Non-pigmented ciliary epithelial cell (primary cell): ENCODE measurements at places on chromosomes 5 and 9.

- DNase-seq: no peak
These were observed 3.6 kb upstream of the IL3 start for GRCh38 chr5:132056610-132057497.

GRCh38 chr5:132334812-132335211, 34.7 kb upstream of the SLC22A5 start:
- no peak for DNase-seq

GRCh38 chr9:120775859-120776258, 17.4 kb downstream of the FBXW2 start:
- no peak for DNase-seq

DNA sequence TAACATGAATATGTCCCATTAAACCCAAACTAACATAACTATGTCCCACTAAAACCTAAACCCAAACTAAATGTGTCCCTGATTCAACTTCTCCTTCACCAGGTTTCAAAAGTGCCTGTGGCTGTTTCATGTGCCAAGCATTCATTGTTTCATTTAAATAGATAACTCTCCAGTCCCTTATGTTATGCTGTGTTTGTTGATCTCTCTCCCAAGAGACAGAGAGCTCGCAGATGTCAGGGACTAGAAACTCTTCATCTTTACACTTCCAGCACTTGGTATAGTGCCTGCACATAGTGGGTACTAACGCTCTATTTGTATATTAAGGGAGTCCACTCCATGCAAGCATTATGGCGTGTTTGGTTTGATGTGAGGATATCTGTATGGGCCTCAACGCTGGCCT, 118.0 kb downstream of the GPBP1 start:
- no peak for DNase-seq

DNA sequence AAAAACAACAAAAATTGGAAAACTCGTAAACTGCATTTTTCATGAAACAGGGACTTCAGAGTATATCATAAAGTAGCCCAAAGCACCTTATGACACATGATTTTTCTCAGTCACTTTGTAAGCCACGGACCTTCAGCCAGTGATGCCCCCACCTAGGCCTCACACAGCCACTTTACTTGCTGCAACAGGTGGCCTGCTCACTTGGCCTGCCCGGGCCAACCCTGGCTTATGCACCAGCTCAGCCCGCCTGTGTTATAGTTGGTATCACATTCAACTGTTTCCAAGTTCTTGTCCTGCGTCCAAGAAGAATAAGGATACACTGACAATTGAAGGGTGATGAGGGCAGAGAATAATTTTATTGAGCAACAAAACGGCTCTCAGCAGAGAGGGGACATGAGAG, 219.2 kb downstream of the FER start:
- DNase-seq: no peak

GRCh38 chr9:123336959-123337358, 19.0 kb upstream of the CRB2 start:
- no peak for DNase-seq

DNA sequence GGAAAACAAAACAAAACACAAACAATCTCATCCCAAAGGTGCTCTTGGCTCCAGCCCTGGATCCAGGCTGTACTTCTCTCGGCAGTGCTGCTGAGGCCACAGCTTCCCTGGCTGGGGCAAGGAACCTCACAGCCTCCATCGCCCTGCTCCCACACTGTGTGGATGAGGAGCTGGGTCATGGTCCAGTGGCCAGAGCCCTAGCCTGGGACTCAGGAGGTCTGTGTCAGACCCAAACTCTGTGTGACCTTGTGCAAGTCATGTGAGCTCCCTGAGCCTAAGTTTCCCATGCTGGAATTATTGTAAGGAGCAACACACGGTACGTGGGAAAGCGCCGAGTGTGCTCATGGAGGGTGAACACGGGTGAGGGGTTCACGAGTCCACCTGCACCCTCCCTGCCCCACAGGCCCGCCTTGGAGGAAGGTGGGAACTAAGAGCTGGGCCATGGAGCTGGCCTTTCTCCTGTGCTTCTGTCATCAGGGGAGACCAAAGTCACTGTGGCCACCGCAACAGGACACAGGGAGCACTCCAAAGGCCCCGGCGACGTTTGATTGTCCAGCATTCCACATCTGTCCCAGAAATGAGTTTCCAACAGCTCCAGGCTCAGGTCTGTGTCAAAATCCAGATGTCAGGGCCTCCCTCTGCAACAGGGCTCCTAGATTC, 26.2 kb upstream of the SMU1 start:
- DNase-seq: no peak

DNA sequence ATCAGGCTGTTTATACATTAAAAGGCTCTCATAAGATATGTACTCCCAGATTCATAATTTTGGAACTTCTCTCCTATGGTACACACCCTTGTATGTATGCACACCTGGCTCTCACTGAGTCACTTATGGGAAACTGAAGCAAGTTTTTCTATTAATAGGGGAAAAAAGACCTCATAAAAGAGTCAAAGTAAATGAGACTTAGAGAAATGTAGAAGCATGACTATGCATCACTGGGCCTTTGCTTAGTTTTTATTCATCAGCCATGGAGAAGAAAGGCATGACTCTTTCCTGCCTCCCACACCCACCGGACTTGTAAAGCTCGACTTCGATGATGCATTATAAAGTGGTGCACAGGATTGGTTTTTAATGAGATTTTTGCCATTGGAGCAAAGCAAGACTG, 28.2 kb downstream of the MTAP start:
- no peak for DNase-seq

DNA sequence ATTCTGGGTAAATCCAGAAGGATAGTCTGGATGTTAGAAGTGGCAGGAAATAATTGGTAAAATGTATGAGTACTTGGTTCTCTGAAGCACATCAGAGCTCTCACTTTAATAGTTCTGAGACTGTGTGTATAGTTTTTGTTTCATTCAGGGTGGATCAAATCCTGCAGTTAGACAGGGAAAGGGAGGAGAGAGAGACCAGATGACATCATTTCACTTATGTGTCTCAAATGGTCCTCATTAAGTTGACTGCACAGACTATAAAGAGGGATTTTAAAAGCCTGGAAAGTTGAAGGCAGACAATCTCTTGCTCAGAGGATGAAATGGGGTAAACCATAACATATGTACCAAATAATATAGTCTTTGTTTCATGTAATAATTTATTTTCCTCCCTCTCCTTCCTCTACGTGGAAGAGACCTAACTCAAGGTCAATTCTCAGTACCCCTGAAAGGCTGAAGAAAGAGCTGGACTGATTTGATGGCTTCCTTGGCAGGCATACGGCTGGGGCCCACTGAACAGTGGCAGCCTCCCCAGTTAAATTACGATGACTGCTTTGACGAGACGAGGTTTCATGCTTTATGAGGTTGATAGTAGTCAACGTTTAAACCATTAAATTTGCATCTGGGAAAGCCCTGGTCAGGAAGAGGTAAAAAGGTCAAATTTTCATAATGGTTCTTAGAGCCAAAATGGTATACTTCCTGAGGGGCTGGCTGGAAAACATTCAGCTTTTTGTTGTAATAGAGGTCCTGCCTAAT, 395.1 kb upstream of the RPS23 start:
- DNase-seq: no peak

DNA sequence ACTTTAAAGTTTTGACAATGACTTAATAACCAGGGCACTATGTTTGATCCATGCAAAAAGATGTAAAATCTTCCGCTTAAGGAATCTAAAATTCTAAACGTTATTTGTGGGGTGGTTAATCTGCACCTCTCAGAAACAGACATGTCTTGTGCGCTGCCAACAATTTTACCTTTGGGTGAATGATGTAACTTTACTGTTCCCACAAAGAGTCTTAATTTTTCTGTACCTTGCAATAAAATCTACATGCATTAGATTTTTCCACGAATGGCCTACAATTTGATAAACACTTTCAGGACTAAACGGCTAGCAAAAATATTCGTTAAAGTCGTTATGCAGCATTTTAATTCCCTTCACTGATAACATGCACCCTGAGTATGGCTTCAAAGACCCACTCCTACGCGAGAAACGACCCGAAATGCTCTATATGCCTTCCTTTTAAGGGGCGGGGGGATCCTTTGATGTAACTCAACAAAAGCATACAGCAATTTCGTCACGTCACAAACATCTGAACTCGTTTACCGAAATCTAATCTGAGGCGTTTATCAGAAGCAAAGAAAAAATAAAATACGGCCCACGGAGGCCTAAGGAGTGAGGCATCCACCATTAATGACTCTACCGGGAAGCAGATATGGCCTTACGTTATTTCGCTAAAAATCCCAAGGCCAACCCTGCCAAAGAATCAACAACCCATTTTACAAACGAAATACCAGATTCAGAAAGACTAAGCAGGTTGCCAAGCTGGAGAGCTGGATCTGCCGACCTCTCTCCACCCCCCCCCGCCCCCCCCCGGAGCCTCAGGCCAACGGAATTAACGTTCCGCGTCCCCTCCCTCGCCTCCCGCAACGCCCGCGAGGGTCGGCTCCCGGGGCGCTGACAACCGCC, 621 bp downstream of the AK6 start:
- no peak for DNase-seq

- DNase-seq: peak; percentile 68
These were observed 52.3 kb downstream of the NTNG2 start for GRCh38 chr9:132214027-132214622.

DNA sequence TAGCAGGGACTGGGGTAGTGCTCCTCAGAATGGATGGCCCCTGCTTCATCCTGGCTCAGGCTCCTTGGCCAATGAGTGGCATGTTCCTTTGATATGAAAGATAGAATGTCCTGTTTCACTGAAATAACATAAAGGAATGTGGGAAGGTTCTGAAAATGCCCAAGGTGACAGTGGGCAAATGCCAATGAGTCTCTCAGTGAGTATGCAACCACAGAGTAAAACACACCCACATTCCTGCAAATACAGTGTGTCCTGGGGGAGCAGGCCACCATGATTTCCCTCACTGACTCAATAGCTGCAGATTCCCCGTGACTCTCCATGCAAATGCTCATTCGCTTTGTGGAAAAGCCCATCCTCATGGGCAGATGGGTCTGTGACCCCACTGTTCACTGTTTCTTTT, 36.4 kb downstream of the ZNF366 start:
- DNase-seq: peak; percentile 34

DNA sequence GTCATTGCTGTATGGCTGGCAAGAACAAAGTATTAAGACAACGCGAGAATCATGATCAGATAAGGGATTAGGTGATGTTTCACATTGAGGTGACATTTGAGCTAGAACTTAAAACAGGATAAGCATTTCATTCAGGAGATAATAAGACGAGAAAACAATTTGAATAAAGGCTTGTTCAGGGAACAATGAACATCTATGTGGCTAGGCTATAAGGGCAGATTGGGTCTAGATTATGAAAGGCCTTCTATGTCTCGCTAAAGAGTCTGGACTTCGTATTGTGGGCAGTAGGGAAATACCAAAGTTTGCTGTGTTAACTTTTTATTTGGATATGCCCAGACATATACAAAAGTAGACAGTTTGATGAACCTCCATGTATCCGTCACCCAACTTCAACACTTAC, 6.9 kb downstream of the MRPL22 start:
- DNase-seq: no peak

DNA sequence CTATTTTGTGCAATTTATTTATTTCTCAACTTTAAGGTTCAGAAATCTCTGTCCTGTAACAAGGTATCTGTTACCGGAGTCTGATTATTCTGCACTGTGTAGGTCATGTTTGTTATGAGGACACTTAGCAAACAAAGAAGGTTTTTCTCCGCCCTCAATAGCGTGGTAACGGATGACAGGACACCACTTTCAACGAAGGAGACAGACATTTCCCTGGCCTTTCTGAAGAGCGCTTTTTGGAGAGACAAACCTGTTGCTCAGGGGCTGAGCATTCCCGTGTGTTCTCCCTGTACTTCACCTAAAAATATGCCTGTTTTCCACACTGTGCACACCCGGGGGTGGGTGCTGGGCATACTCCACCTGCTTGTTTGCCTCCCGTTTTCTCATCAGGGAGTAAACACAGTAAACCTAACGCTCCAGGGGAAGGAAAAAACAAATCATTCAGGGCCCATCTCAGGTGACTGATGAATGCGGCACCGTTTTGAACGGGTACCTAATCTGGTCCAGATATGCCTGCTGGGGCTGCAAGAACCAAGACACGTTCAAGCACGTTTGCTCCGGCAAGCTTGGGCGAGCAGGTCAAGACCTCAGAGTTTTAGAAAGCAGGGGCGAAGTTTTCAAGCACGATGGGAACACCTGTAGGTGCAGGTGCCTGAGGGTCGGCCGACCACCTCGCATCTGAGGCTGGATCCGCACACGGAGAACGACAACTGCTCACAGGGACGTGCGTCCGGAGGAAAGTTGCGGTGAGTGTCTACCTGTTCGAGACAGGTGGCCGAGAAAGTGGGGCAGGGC, 859 bp downstream of the RETREG1 start:
- no peak for DNase-seq

- DNase-seq: no peak
These were observed 52.9 kb upstream of the APC start for GRCh38 chr5:112684737-112685136.

GRCh38 chr5:59891962-59892643, 1.4 kb downstream of the PDE4D start:
- no peak for DNase-seq

DNA sequence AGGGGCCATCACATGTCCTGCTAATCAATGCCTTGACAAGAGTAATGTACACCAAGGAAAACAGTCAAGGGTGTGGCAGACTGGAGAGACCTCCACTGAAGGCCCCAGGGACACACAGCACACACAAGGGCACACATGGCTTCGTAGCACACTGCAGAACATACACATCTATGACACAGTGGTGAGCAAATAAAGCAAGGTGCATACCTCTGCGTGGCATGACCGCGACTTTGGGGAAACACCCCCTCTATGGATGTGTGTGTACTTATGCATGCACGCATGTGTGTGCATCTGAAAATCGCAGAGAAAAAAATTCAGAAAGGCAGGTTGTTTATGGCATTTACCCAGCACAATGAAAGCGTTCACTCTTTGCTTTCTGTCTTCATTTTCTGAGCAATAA, 20.5 kb downstream of the SEMA4D start:
- no peak for DNase-seq

GRCh38 chr9:93091453-93092081, 4.5 kb upstream of the CARD19 start:
- DNase-seq: peak; percentile 72

- DNase-seq: peak; percentile 4
These were observed 99.3 kb upstream of the NIPBL start for GRCh38 chr5:36777105-36777757.

DNA sequence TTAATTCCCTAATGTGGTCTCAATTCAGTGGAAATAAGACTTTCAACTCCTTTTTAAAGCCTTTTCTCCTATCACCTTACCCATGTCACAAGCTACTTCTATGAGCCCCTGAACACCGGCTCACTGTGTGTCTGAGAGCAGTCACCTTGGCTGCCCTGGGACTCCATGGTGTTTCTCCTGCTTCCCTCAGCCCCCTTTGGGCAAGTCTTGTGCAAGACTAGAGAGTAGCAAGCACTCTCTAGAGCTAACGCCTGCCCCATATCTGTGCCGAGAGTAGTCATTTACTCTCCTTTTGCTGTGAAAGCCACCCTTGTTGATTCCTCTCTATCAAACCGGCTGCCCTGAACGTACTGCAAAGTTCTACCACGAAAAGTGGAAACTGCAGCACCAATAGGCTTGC, 77.9 kb upstream of the DAB2 start:
- no peak for DNase-seq
